Uterine smooth muscle cell (primary cell): ENCODE measurements at places on chromosomes 12 and 14. TPM values are rescaled to one million over a fixed set of nuclear protein-coding genes. Genes with fewer than 3 reads are reported as not detected.

The RNASE4 gene
- 15.8 and 21.6 TPM in 2 replicates for total RNA-seq

The ARHGEF40 gene
- 42.8 and 43.9 TPM in 2 replicates for total RNA-seq

The KRAS gene
- 14.1 and 16.8 TPM in 2 replicates for total RNA-seq

The HSPA2 gene
- total RNA-seq = 5.8 and 7.5 TPM in 2 replicates

The CTSG gene
- total RNA-seq = not detected in 2 replicates

The LRP1-AS gene
- not detected in 2 replicates for total RNA-seq

The PLD4 gene
- total RNA-seq = under 0.01 and 0.22 TPM in 2 replicates

The KRT6A gene
- total RNA-seq = not detected in 2 replicates

The ACOT6 gene
- 0.12 TPM in 1 of 2 replicates, not detected in the other for total RNA-seq

The PIANP gene
- under 0.01 TPM in 1 of 2 replicates, not detected in the other for total RNA-seq

The TDRD9 gene
- total RNA-seq = 0.22 and 2.2 TPM in 2 replicates

The KRT75 gene
- total RNA-seq = not detected in 2 replicates

The BICDL1 gene
- total RNA-seq = 0.11 and 0.25 TPM in 2 replicates

The HNRNPC gene
- total RNA-seq = 676 and 818 TPM in 2 replicates

The KRT71 gene
- not detected in 2 replicates for total RNA-seq
